ENCODE measurements at places on chromosomes 5 and 9.
A peak's percentile ranks its signal among the peaks of the same experiment; 100 is the strongest.

DNA sequence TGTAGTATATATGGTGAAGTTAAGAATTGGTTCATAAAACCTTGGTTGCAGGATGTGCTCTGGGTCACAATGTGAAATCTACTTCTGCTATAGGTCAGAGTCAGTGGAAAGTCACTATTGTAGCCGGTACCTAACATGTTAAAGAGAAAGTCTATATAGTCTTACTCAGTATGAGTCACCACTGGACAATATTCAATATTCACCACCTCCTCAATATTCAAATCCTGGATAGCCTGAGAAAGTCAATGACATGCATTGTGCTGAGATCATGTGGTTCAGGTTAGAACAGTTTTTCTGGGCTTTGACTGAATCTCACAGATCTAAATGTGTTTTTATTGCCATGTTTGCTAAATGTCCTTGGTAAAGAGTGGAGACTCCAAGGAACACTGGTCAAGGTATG, 108.8 kb downstream of the HMHB1 start:
- DNase-seq = peak; percentile 75

GRCh38 chr5:148186248-148187003, 16.4 kb upstream of the SPINK6 start:
- no peak for DNase-seq

DNA sequence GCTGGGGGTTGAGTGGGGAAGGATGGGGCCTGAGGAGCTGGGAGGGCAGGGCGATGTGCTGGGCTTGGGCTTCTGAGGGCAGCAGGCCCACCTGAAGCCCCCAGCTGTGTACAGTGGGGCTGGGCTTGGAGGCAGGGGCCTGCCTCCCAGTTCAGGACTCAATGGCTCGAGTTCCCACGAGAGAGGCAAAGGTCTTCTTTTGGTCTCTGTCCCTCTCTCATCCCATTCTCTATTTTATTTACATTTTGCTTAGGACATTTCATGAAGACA, 180.6 kb downstream of the MACROH2A1 start:
- no peak for DNase-seq

- no peak for DNase-seq
Measured at GRCh38 chr9:126511411-126511810, 102.3 kb upstream of the LMX1B start.

DNA sequence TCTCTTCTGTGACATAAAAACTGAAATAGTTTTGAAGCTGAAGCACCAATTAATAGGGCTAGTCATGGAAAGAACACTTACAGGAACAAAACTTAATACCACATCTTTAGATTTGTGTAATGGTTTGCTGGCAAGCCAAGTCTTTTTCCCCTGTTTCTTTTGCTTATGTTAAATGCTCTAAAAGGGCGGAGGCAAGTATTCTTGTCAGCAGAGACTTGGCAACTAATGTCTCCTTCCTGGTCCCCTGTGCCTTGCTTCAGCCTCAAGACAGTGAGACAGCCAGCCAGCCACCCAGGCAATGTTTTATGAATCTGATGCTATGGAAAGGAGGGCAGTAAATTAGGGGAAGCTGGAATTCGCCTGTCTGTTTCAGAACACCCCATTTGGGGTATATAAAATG, 45.7 kb downstream of the PRRC1 start:
- DNase-seq = no peak

DNA sequence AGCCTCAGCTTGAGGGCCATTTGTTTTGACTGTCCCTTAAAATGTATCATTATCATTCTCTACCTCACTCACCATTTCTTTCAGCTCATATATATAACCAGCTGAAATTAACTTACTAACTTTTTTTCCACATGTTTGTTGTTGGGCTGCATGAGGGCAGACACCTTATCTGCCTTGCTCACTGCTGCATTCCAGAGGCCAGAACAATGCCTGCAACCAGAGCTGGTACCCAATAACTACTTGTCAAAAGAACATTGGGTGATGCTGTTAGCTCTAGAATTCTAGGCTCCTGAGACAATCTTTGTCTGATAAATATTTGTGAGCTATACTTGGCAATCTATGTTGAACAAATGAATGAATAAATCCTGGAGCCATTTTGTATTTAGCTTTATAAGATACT, 68.3 kb downstream of the HTR4 start:
- no peak for DNase-seq

DNA sequence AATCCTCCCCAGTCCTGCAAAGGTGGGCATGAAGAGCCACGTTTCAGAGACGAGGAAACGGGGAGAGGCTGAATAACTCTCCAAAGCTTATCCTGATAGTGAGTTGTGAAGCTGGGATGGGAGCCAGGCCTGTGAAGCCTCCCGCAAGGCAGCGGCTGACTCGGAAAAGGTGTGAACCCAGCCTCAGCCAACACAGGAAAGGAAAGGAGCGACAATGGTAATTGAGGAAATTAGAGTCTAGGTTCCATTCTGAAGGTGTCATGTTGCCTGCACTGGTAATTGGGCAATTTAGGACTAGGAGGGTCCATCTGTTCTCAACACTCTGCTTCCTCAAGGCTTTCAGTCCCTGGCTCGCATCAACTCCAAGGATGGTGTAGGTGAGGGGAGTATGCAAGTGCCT, 83.4 kb downstream of the LIFR start:
- no peak for DNase-seq

DNA sequence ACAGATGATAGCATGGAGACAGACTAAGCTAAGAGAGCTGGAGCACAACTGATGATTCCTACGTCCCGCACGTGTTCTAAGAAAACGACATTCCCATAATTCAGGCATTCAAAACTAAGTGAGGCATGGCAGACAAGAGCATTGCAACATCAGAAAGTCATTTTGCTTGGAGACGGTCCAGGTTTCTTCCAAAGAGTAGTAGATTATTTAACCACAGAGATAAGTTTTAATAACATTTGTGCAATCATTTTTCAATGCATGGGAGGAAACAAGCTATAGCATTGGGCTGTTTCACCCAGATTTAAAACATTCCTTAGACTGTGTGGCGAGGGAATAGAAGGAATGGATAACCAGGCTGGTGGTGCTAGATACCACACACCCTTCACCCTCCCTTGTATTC, 117.2 kb downstream of the APBA1 start:
- DNase-seq = peak; percentile 91

DNA sequence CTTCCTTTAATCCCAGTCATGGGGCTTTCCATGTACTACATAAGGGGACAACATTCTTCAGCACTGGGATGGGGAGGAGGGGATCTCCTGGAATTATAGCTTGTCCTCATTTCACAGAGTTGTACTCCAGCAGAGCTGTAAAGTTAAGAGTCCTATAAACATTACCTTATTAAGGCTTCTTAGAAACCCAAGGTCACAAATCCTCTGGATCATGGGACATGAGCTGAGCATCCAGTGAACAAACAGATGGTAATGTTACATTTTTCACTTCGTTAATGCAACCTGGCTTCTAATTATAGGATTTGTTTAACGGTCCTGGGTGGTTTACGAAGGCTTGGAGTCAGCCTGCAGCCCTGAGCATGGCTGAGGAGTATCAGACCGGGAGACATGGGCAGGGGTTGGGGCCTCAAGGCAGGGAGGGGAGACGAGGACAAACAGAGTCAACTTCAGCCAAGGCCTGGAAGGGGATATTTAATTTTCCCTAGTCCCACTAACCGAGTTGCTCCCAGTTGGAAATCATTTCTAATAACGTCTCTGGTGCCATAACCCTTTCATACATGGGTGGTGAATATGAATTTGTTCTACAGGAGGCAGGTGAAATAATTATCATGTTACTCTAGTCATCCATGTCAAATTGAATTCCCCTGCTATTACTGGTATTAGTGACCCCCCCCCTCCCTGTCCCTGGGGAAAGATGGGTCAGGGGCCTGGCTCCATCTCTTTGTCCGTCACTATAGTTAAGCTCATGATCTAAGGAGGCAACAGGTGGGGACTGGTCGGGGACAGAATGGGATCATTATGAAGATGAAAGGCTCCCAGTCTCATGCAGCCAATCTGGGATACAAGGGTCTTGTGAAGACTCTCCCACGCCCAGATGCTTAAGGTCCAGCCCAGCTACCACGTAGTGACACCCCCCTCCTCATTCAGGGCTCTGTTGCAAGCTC, 10.7 kb upstream of the IL17B start:
- DNase-seq = no peak

GRCh38 chr5:14003936-14004335, 59.4 kb upstream of the DNAH5 start:
- DNase-seq = no peak

DNA sequence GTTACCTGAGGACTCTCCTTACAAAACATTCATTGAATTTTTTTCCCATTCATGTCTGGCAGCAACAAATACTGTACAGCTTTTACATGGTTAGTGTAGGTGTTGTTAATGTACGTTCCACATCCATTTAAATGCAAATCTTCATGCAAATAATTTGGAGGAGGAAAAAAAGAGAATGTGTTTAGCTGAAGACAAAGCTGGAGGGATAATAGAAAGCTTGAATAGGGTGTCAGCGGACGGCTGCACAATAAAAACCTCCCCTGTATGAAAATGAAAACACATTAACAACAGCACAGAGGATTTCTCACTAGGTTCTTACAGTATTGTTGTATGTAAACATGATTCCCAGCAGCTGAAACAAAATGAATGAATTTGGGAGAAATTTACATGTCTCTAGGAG, 231.5 kb downstream of the ZNF608 start:
- no peak for DNase-seq

DNA sequence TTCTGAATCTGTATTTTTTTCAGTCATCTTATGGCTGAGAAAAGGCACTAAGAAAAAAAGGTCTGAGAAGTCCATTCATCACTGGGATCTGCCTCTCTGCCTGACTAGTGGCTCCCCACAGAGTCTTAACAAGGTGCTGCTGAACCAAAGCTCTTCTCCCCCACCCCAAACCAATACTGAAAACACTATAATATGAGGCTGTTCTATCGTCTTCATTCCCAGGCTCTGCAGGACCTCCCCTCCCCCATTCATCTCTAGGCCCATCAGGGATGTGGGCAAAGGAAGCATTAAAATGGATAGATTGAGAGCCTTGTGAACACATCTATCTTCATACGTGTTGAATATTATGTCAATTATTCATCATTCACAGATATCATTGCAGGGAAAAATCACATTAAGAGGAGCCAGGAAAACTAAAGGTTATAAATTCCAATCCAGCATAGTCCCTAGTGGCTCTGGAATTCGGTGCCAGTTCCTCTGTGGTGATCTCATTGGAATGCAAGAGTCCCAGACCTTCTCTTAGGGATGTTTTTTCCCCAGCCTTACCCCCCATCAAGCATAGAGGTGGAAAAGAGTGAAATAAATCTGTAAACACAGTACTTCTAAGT, 44.3 kb upstream of the GPR151 start:
- DNase-seq = peak; percentile 91

All from fibroblast of upper back skin (primary cell).